ENCODE measurements at places on chromosomes 16 and 17.

DNA sequence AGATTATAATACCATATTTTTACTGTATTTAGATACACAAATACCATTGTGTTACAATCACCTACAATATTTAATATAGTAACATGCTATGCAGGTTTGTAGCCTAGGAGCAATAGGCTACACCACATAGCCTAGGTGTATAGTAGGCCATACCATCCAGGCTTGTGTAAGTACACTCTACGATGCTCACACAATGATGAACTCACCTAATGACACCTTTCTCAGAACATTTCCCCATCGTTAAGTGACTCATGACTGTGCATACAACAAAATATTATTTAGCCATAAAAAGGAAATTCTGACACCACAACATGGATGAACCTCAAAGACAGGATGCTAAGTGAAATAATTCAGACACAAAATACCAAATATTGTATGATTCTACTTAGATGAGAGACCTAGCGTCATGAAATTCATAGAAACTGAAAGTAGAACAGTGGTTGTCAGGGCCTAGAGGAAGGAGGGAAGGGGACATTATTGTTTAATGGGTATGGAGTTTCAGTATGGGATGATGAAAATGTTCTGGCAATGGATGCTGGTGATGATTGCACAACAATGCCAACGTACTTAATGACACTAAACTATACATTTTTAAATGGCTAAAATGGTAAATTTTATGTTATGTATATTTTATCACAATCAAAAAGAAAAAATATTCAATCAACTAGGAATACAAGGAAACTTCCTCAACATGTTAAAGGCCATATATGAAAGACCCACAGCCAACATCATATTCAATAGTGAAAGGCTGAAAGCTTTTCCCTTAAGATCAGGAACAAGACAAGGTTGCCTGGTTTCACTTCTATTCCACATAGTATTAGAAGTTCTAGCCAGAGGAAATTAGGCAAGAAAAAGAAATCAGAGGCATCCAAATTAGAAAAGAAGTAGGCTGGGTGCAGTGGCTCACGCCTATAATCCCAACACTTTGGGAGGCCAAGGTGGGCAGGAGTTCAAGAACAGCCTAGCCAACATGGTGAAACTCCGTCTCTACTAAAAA lies 5.9 kb upstream of the C16orf87 start:
- no peak for DNase-seq

DNA sequence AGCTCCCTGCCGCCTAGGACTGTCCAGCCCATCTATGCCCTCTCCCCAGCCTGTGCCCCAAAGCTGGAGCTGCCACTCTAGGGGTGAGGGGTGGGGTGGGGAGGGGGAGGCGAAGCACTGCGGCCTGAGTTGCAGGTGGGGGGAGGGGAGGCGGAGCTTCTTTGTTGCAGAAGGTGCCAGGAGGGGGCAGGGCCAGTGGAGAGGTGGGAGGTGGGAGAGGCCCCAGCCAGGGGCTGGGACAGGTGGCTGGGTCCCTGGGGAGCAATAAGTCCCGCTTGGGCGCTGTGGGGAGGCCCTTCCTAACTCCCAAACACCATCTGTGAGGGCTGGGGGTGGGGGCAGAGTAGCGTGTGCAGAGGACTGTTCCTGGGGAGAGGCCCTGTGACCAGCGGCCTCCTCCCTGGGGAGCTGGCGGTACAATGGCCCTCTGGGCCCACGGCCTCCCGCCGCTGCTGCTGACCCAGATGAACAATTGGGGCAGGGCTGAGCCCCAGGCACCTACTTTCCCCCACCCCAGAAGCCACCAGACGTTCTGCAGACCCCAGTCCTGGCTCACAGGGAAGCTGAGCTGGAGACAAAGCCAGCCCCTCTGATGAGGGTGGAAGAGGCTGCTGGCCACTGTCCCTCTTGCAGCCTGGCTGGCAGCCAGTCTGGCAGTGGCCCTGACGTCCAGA lies 2.2 kb upstream of the NTN3 start:
- peak; percentile 97 for DNase-seq

- no peak for DNase-seq
Observed at GRCh38 chr17:76049239-76049638, 22.1 kb upstream of the EVPL start.

- DNase-seq: peak; percentile 10
Observed at GRCh38 chr16:11250091-11250785, 5.8 kb downstream of the SOCS1 start.

DNA sequence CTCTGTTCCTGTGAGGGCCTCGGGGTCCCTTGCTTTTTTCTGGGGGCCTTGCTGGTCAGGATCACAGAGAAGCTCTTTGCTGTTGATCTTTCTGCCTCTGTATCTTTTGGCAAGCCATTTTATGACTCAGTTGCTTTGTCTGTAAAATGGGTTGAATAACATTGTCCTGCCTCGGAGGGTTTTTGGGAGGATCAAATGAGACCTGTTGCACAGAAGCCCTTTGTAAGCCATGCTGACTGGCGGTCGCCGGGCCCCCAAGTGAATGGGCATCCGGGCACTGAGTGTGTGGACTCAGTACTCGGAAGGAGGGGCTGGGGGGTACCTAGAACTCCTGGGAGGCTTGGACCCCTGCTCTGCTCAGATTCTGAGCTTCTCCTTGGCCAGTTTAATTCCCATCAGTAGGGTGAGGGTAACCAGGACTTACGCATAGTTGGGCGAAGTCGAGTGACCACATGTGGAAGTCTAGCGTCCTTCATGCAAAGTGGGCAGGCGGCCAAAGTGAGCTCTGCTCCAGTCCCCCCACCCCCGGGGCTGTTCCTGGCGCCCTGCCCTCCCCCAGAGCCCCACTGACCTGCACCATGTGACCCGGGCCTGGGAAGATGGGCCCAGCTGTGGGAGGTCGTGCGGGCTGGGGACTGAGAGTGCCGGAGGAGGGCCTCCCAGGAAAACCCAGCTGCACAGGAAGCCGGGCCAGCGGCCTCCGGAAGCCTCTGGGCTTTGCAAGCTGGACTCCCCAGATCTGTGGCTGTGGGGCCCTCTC lies 284.0 kb downstream of the SEC14L1 start:
- no peak for DNase-seq

- DNase-seq: no peak
Observed at GRCh38 chr16:29303520-29303919, 103.0 kb downstream of the NPIPB11 start.

Data from NCI-H187 treated with DMSO at 0.1 percent for 48 hours (cell line).